ENCODE measurements at places on chromosomes 11 and 22.

GRCh38 chr11:58058276-58059006, 27.7 kb downstream of the OR6Q1 start:
- DNase-seq = no peak

DNA sequence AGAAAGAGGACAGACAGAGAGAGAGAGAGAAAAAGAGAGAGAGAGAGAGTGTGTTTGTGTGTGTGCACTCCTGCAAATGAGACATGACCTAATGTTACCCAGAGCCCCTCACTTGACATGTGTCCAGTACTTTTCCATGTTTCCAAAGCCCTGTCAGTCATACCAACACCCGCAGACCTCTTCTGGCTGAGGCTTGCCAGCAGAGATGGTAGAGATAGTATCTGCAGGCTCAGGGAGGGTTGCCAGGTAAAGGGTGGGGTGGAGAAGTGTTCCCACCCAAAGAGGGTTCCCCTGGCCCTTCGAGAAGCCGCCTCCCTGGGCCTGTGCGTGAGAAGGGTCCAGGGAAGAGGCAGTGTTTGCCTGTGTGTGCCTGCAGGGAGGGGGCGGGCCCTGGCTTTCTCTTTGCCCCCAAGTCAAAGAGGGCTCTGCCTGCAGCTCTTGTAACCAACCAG, 40.7 kb downstream of the POU2F3 start:
- DNase-seq = no peak

- DNase-seq = no peak
Measured at GRCh38 chr11:119627286-119627685, 101.7 kb downstream of the NECTIN1 start.

- peak; percentile 47 for DNase-seq
Measured at GRCh38 chr11:78039391-78039918, 16.4 kb upstream of the KCTD14 start.

DNA sequence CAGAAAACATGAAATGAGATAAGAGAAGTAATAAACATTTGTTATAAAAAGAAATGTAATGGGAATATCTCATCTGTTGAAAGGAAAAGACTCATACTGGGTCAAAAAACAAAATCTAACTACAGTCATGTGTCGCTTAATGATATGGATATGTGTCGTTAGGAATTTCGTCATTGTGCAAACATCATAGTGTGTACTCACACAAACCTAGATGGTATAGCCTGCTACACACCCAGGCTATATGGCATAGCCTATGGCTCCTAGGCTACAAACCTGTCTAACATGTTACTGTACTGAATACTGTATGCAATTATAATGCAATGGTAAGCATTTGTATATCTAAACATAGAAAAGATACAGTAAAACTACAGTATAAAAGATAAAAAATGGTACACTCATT, 89.8 kb upstream of the ZC3H12C start:
- DNase-seq = no peak

GRCh38 chr11:2458321-2458720, 13.5 kb downstream of the KCNQ1 start:
- DNase-seq = no peak

DNA sequence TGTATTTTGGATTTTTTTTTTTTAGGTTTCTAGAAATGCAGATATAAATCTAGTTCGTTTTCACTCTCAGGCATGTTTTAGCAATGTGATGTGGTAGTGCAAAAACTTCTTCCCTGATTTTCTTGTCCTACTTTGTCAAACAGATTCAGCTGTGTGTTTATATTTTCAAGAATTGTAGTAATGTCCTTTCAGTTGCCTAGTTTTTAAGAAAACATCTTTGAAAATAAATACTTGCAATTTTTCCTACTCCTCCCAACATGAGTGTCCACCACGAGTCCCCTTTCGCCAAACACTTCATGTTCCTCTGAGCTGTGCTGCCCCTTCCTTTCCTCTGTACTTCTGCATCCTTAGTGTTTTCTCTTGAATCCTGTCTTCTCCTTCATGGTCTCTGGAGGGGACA, 686.9 kb downstream of the NTM start:
- no peak for DNase-seq

GRCh38 chr11:8263769-8264410, at the start of gene LMO1:
TSS of gene LMO1 (minus strand) at chr11:8263878. CDS start at chr11:8263362, 516 bp downstream.
- peak; percentile 79 for DNase-seq

GRCh38 chr11:33303541-33303940, 46.4 kb downstream of the HIPK3 start:
- no peak for DNase-seq

- DNase-seq = peak; percentile 16
Measured at GRCh38 chr11:116339306-116340098, 433.3 kb downstream of the BUD13 start.

DNA sequence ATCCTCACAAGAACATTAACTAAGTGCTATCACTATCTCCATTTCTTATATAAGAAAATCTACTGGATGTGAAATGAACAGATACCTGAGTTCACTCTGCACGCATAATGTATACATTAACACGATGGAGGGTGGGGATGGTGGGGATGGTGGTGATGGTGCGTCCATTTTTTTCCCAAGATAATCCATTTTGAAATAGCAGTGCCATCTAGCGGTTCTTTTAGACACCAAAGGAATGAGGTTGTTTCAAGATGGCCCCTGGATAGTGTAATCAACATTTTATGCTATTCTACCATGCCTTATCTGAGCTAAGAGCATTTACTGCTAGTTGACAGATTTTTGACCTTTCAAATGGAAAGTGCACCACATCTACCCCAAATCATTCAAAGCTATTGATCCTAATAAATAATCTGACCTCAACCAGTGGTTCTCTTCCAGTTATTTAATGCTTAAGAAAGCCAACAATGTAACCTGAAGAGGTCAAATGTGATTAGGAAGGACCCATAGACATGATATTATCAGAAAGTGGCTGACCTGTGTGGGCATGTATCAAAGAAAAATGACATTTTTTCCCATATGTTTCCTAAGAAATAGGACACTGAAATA, 714.7 kb upstream of the TENM4 start:
- peak; percentile 63 for DNase-seq

DNA sequence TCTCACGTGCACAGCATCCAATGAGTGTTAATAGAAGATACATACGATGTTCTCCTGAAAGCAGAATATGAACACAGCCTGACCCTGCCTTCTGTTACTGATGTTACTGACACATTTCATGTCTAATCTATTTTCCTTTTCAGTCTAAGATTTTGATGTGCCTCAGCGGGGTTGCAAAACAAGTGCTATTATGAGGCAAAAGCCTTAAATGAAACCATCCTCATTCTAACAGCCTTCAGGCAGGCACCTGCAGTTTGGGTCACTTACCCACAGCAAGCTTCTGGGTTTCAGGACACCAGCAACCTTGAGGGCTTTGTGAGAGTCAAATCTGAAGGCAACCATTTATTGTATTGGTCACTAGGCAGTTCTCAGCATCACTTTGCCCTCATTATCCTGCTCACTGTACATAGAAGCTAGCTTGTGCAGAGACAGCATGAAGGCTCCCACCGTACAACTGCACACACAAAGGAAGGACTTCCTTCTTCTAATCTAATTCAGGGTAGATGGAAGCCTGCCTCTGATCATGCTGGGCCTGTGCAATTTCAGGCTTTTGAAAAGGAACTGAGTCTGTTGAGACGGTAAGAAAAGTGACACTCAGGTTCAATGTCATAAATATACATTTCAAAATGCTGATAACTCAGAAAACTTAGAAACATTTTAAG, 183.2 kb upstream of the PITPNB start:
- no peak for DNase-seq

DNA sequence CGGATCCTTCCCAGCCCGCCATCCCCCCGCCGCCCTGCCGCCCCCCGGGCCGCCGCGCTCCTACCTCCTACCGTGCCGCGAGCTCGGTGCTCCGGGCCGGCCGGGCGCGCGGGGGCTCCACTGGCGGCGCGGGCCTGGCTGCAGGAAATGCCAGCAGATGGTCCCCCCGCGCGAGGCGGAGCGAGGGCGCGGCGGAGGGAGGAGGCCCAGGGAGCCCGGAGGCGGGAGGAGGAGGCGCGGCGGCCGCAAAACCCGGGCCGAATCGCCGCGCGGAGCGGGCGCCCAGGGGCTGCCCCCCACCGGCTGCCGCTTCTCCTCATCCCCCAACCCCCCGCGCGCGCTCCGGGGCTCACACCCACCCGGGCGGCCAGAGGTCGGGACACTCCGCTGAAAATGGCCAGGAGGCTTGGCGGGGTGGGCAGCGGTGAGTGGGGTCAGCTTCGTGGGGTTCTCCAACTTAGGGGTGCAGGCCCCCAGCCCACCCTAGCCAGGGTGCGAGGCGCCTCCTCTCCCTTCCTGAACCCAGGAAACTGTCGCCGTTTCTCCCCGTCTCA, at the start of gene OSBPL5:
OSBPL5 (minus strand) TSS at position 159 of the 554 bp plus-strand sequence. CDS start 36,162 bp downstream, outside the sequence.
- peak; percentile 60 for DNase-seq

- DNase-seq = no peak
Measured at GRCh38 chr11:35632301-35632700, 14.0 kb downstream of the FJX1 start.

- DNase-seq = no peak
Measured at GRCh38 chr11:31767685-31768084, 43.4 kb downstream of the PAX6 start.

- DNase-seq = no peak
Measured at GRCh38 chr11:35675901-35676610, 13.5 kb downstream of the TRIM44 start.

GRCh38 chr11:131829725-131830124, 459.3 kb downstream of the NTM start:
- no peak for DNase-seq

DNA sequence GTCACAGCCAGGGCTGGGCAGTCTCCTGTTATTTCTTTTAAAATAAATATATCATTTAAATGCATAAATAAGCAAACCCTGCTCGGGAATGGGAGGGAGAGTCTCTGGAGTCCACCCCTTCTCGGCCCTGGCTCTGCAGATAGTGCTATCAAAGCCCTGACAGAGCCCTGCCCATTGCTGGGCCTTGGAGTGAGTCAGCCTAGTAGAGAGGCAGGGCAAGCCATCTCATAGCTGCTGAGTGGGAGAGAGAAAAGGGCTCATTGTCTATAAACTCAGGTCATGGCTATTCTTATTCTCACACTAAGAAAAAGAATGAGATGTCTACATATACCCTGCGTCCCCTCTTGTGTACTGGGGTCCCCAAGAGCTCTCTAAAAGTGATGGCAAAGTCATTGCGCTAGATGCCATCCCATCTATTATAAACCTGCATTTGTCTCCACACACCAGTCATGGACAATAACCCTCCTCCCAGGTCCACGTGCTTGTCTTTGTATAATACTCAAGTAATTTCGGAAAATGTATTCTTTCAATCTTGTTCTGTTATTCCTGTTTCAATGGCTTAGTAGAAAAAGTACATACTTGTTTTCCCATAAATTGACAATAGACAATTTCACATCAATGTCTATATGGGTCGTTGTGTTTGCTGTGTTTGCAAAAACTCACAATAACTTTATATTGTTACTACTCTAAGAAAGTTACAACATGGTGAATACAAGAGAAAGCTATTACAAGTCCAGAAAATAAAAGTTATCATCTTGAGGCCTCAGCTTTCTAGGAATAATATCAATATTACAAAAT, 13.4 kb downstream of the OR51B4 start:
- no peak for DNase-seq

- DNase-seq = no peak
Measured at GRCh38 chr11:73353422-73353821, 22.8 kb upstream of the RELT start.

DNA sequence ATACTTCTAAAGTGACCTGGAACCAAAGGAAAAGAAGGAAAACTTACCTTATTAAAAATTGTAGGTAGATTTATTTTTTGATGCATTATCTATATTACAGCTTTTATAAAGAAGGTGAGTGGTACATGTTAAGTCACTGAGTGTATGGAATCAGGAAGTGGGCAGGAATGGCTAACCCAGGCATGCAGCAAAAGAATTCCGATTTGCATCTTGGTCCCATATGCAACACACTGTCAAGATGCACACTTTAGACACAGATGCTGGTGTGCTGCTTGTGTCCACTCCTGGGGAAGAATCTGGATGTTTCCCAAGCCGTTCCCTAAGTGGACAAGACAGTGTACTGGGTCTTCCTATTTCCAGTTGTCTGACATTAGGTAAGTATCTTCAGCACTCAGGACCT, 99.9 kb upstream of the SORL1-AS1 start:
- no peak for DNase-seq

DNA sequence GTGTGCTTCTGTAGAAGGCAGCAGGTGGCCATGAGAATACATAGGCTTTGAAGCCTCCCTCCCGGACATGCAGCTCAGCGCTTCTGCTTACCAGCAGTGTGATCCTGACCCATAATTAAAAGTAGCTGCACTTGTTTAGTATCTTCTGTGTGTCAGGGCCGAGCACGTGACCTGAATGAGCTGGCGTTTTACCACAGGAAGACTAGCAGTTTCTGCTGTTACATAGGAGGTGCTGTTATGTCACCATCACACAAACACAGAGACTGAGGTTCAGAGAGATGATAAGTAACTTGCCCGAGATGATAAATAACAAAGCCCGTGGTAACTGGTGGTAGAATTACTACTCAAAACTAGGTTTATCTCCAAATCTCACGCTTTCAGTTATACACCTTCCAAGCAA, 329.5 kb downstream of the OPCML start:
- DNase-seq = no peak

- no peak for DNase-seq
Measured at GRCh38 chr11:109527496-109527895, 105.5 kb downstream of the C11orf87 start.

- peak; percentile 46 for DNase-seq
Measured at GRCh38 chr22:43014316-43014868, 557 bp downstream of the PACSIN2 start.

GRCh38 chr11:94581926-94582325, 14.8 kb downstream of the PIWIL4 start:
- no peak for DNase-seq

DNA sequence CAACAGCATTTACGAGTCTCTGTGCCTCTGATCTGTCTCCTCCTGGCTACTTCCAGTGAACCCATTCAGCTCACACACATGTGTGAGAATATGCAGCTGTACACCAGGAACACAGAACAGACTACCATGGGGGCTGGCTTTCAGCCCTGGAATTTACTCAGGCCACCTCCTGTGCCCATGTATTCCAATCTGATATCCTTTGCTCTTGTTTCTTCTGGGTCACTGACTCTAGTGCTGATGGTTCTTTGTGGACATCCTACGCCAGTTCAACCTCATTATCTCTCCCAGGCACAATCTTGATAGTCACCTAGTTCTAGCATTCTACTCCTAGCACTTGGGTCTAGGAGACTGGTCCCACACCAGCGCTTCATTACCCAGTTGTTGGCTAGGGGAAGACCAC, 23.0 kb upstream of the ZC3H12C start:
- DNase-seq = no peak

DNA sequence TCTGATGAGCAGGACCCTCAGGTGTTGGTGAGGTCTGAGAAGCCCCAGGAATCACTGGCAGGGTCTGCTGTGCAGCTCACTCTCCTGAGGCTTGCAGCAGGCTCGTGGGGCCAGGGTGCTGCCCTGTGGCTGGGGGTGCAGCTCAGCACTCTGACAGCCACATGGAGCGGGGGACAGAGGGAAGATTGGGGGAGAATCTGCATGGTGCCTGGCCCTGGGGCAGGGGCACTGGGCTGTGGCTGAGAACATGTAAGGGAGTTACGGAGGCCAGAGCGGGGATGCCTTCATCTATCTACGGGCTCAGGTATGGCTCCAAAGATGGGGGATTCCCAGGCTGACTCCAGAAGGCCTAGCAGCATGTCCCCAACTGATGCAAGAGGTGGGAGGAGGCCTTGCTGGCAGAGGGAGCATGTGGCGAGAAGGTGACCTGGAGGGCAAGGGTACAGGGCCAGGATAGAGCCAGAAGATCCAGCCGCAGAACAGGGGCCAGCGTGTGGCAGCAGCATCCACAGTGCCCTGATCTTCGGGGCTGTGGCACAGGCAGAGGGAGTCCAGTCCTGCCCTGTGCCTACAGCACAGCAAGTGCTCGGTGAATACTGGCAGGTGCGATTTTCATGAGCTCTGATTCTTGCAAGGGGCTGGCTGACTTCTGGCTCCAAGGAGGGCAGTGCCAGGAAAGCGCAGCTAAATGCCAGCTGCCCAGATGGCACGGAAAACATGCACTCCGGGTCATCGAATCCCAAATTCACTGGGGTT, 184.7 kb downstream of the CTTN start:
- DNase-seq = no peak

Data from SK-MEL-5 (cell line).